Endothelial cell of umbilical vein (primary cell): ENCODE measurements at places on chromosomes 2 and 18. TPM values are rescaled to one million over a fixed set of nuclear protein-coding genes. Genes with fewer than 3 reads are reported as not detected.

GRCh38 chr18:56173542-56174220, 464.7 kb downstream of the TXNL1 start:
- peak; percentile 18 for DNase-seq

The SALL3 gene
- total RNA-seq = not detected in 2 replicates

The TEKT4 gene
- total RNA-seq = not detected in 2 replicates

The GPBAR1 gene
- total RNA-seq = 0.60 and 0.75 TPM in 2 replicates

The LOXHD1 gene
- total RNA-seq = not detected in 2 replicates
